Upper lobe of left lung (tissue), 6 donors: ENCODE measurements at places on chromosomes 3 and 15. TPM values are rescaled to one million over a fixed set of nuclear protein-coding genes. Genes with fewer than 3 reads are reported as not detected.

Gene RTF1
- total RNA-seq, result 22.6 TPM

Gene TMEM108
- total RNA-seq, result 5.6 TPM

Gene TIMP4
- total RNA-seq, result 4.7 TPM

Gene SERPINI2
- 1.5 TPM for total RNA-seq

Gene DZIP1L
- total RNA-seq, result 26.6 TPM

Gene LINGO1
- not detected for total RNA-seq

Gene ZNF385D
- 0.33 TPM for total RNA-seq

Gene SLC2A2
- not detected for total RNA-seq

Gene PLA2G4E
- total RNA-seq, result not detected

Gene CCR4
- total RNA-seq, result 1.1 TPM

Gene TERC
- 16.6 TPM for total RNA-seq

Gene C3orf62
- total RNA-seq, result 15.7 TPM

Gene GOLGA6A
- not detected for total RNA-seq

Gene ALCAM
- total RNA-seq, result 129 TPM

Gene HDC
- 2.1 TPM for total RNA-seq

Gene CSPG5
- total RNA-seq, result 7.1 TPM

Gene CPNE4
- 0.47 TPM for total RNA-seq

Gene SEMA6D
- total RNA-seq, result 6.9 TPM

Gene LRRC34
- total RNA-seq, result 12.9 TPM

Gene GHSR
- not detected for total RNA-seq

Gene CASR
- not detected for total RNA-seq

Gene PTH1R
- 13.4 TPM for total RNA-seq

Gene A4GNT
- total RNA-seq, result not detected

Gene FOXB1
- total RNA-seq, result not detected

Gene EPHB3
- 8.8 TPM for total RNA-seq

Gene FGD5
- 90.4 TPM for total RNA-seq

Gene CIB2
- 0.77 TPM for total RNA-seq

Gene SLC22A14
- not detected for total RNA-seq

Gene TMEM158
- not detected for total RNA-seq

Gene LPP
- total RNA-seq, result 164 TPM

Gene PSTPIP1
- 69.1 TPM for total RNA-seq
